ENCODE measurements at places on chromosomes 12 and 14.

GRCh38 chr12:115857160-115857920, 420.2 kb downstream of the MED13L start:
- no peaks in the 10 kb centered on the region for H3K4me1 ChIP-seq
- no peak for DNase-seq
- H3K27me3 ChIP-seq: no peaks in the 10 kb centered on the region
- H3K4me3 ChIP-seq: no peak overlapping the region

- peaks cover 3% of the 10 kb centered on the region for H3K36me3 ChIP-seq
- H3K27me3 ChIP-seq: no peaks in the 10 kb centered on the region
- H3K4me3 ChIP-seq: no peak overlapping the region
Measured at GRCh38 chr12:54191550-54192022, 2.8 kb upstream of the SMUG1 start.

DNA sequence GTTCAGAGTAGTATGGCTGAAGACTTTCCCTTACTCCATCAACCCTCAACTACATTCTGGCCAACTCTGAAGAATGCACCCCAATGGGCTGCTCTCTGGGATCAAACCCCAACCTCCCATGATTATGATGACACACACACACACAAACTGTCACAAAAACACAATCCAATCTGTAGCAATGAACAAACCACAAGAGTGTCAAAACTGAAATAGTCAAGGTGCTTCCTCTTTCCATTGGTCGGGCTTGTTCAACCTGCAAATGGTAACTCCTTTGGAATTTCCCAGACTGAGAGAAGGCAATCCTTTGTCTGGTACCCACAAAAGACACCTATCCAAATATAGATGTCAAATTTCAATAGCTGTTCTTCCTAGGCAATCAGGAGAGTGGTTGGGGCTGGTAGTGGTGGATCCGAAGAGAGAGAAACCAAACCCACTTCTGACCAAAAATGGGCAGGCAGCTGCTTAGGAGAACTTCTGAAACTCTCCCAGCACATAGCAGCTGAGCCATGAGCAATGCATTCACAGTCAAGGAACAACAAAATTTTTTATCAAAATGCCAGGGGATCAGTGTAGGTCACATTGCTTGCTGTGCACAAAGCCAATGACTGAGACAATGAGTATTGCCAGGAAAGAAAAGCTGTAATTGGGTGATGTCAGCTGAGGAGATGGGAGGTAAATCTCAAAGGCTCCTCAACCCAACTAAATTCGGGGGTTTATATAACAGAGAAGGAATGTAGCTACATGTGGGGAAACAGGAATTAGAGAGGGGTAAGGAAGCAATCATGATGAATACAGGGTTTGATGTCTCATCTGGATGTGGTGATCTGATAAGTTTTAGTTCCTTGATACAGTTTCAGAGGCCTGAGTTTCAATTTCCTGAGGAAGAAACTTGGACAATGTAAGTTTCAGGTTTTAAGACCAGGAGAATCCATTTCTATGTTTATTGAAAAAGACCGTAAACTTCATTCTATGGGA, 191.4 kb downstream of the KITLG start:
- H3K36me3 ChIP-seq: no peaks in the 10 kb centered on the region
- no peaks in the 10 kb centered on the region for H3K27me3 ChIP-seq
- DNase-seq: no peak
- no peaks in the 10 kb centered on the region for H3K4me1 ChIP-seq

DNA sequence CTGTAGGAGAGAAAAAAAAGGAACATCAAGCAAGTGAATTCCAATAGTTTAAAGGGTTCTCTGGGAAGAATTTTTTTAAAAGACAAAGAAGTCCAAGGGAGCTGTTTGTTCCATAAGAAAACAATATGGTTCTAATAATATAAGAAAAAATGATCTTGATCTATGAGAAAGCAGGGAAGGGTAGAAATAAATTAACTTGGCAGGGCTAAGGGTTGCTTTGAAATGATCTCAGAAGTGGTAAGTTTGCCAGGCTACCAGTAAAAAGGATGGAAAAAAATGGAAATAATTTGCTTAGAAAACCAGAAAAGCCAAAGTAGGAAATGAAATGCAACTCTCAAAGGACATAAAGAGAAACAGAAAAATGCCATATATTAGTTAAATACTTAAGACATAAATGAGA, 41.7 kb upstream of the EMP1 start:
- H3K4me1 ChIP-seq: peaks cover 5% of the 10 kb centered on the region
- DNase-seq: no peak
- no peaks in the 10 kb centered on the region for H3K36me3 ChIP-seq
- no peaks in the 10 kb centered on the region for H3K27me3 ChIP-seq

- no peaks in the 10 kb centered on the region for H3K27me3 ChIP-seq
- H3K36me3 ChIP-seq: no peaks in the 10 kb centered on the region
- no peaks in the 10 kb centered on the region for H3K4me1 ChIP-seq
- DNase-seq: peak; percentile 96
- no peak overlapping the region for H3K4me3 ChIP-seq
- no peak overlapping the region for H3K27ac ChIP-seq
Measured at GRCh38 chr14:106790189-106791036, 1264.0 kb downstream of the TMEM121 start.

- H3K4me1 ChIP-seq: no peaks in the 10 kb centered on the region
- peaks cover 43% of the 10 kb centered on the region for H3K36me3 ChIP-seq
- H3K27ac ChIP-seq: no peak overlapping the region
- H3K4me3 ChIP-seq: no peak overlapping the region
Measured at GRCh38 chr14:74804219-74804825, 41.2 kb downstream of the YLPM1 start.

- no peak overlapping the region for H3K4me3 ChIP-seq
- no peak for DNase-seq
- no peaks in the 10 kb centered on the region for H3K4me1 ChIP-seq
- H3K36me3 ChIP-seq: no peaks in the 10 kb centered on the region
Measured at GRCh38 chr12:58479401-58479800, 440.9 kb downstream of the LRIG3 start.

DNA sequence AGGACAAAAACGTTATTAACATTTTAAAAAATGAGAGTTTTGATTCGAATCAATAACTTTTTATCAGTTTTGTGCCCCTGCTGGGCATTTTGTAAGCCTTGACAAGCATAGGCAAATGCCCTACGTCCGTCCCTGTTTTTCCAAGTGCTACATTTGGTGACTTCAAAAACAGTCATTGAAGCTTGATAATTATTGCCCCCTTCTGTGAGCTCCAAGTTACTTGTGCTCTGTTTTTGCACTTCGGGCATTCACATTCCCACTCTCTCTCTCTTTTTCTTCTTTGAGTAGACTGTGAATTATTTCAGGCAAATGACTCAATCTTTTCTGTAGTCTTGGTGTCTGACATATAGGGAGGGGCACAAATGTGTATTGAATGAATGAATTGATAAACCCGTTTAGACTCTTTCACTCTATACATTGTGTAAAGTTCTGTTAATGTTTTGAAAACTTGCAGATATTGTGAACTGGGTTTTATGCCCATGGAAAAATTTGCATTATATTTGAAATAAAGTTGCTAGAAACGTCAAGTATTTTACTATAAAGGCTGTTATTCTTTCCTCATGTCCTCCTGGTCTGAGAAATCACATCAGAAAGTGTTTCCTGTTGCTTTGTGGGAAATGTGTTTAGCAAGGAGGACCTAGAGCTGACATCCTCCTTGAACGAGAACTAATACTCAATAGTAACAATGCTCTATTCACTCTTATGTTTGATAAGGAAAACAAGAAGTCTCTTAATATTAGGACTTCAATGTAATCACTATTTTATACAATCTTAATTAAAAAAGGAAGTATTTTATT, 1.4 kb downstream of the APAF1 start:
- DNase-seq: no peak
- peaks cover 13% of the 10 kb centered on the region for H3K36me3 ChIP-seq
- H3K27ac ChIP-seq: no peak overlapping the region
- H3K4me3 ChIP-seq: peak overlapping the region; percentile 92

DNA sequence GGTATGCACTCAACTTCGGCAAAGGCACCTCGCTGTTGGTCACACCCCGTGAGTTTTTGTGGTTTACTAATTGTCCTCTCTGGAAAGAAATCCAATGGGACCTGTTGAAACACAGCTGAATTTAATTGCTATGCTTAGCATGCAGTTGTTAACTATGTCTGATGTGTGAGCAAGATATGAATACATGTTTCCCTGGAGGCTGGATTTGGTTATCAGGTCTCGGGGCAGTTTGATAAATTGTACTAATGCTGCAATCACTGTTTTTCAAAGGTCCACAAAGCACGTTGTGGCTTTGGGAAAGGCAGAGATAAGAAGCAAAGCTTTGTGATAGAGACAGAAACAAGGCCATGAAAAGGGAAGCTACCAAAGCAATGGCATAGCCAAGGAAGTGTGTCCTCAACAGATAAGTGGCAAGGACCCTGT, 91.3 kb downstream of the DAD1 start:
- no peaks in the 10 kb centered on the region for H3K4me1 ChIP-seq

GRCh38 chr12:80849337-80849736, 88.4 kb downstream of the LIN7A start:
- DNase-seq: no peak

DNA sequence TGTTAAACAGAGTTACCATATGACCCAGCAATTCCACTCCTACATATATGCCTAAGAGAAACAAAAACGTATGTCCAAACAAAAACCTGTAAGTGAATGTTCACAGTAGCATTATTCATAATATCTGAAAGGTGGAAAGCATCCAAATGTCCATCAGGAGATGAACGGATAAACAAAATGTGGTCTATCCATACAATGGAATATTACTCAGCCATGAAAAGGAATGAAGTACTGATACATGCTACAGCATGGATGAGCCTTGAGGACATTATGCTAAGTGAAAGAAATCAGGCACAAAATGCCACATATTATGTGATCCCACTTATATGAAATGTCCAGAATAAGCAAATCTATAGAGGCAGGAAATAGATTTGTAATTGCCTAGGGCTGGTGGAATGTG, 16.8 kb downstream of the MOK start:
- no peaks in the 10 kb centered on the region for H3K36me3 ChIP-seq
- no peak overlapping the region for H3K4me3 ChIP-seq
- no peaks in the 10 kb centered on the region for H3K4me1 ChIP-seq
- H3K27ac ChIP-seq: no peak overlapping the region

DNA sequence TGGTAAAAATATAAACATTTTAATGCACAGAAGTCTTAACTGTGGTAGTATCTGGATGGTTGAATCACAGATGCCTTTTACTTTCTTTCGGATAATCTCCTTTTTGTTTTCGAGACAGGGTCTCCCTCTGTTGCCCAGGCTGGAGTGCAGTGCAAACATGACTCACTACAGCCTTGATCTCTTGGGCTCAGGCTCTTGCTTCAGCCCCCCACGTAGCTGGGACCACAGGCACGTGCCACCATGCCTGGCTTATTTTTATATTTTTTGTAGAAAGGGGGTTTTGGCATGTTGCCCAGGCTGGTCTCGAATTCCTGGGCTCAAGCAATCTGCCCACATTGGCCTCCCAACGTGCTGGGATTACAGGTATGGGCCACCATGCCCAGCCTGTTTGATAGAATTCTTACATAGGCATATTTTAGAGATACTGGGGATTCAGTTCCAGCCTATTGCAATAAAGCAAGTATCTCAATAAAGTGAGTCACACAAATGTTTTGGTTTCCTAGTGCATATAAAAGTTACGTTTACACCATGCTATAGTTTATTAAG, 99.2 kb downstream of the SNAPC1 start:
- no peak overlapping the region for H3K27ac ChIP-seq
- H3K4me1 ChIP-seq: no peaks in the 10 kb centered on the region
- DNase-seq: no peak
- H3K36me3 ChIP-seq: no peaks in the 10 kb centered on the region

DNA sequence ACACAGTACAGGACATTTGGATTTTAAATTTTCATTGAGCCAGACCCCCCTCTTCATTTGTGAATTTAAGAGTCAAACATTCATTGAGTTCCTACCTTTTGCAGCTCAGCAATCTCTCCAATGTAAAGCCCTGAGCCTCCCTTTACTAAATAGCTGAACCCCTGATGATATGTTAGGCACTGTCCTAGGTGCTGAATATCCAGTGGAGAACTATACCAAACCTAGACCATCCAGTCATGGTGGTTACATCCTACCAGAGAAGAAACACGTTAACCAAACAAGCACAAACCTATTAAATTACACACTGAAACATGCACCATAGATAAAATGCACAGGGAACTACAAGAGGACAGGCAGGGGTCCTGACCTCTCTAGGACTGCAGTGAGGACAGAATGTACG, 1585.3 kb upstream of the TMEM132C start:
- no peaks in the 10 kb centered on the region for H3K27me3 ChIP-seq
- no peak overlapping the region for H3K4me3 ChIP-seq
- no peaks in the 10 kb centered on the region for H3K4me1 ChIP-seq
- H3K36me3 ChIP-seq: no peaks in the 10 kb centered on the region

Data from upper lobe of left lung (tissue), 6 donors.